ENCODE measurements at places on chromosomes 2 and 18. TPM values are rescaled to one million over a fixed set of nuclear protein-coding genes. Genes with fewer than 3 reads are reported as not detected.

UGT1A8 gene
- 0.35 TPM for total RNA-seq

DTNA gene
- total RNA-seq: 10.4 TPM

OSBPL1A gene
- total RNA-seq: 21.2 TPM

IL37 gene
- not detected for total RNA-seq

PLB1 gene
- 1.2 TPM for total RNA-seq

ONECUT2 gene
- total RNA-seq: under 0.01 TPM

DNA sequence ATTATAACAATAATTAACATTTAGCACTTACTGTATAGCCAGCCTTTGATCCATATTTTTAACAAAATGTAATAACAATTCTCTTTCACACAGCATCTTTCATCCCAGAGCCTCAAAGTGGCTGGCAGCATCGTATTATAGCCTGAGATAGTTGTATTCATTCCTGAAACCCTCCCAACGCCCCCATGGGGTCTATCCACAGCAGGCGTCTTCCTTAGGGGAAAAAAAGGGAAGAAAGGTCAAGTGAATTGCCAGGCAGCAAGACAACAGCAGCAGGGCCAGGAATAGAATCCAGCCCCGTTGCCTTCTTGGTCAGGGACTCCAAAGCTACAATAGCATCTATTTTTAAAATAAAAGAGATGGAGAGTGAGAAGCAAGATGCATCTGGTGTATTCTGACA is 424.4 kb upstream of the ID2 start:
- no peak for DNase-seq

DNA sequence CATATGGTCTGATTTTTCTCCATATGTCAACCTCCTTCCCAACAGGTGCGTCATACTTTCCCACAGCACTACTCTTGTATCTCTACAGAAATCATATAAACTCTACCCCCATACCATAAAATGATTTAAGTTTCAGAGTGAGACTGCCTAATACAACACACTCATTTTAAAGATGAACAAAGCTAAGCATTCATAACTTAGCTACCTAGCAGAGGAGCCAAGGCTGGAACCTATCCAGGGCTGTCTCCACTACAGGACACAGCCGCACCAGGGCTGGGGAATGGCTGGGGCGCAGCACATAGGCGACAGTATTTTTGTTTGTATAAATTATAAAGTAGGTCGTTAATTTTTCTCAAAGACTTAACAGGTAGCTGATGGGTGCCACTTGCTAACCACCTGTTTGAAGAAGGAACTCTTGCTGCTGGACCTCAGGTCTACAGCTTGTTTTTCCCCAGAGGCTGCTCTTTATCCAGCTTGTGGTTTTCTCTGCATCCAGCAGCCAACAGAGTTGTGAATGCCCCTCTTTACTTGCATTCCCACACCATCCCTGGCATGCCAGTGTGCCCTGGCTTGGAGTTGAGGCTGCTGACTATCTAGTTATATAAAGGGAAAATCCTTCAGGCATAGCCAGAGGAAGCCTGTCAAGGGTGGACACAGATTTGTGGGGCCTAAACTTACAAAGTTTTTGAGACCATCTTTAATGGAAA is 62.0 kb downstream of the HNRNPLL start:
- DNase-seq: no peak

DNA sequence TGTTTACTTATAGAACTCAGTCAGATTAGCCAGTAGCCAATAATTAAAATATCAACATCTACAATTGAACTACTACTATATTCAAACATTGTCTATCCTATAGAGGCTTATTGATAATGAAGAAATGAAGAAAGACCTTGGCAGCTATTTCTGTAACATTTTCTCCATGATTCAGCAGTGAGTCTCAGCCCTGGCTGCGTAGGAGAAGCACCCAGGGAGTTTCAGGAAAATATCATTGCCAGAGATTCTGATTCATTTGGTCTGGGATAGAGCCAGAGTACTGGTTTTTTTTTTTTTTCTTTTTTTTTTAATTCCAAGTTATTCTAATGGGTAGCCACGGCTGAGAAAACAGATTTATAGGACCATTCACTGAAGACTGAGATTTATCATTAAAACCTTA is 404.8 kb downstream of the TXNL1 start:
- peak; percentile 2 for DNase-seq

GRCh38 chr2:234722176-234722575 is 225.3 kb upstream of the ARL4C start:
- DNase-seq: no peak

DNA sequence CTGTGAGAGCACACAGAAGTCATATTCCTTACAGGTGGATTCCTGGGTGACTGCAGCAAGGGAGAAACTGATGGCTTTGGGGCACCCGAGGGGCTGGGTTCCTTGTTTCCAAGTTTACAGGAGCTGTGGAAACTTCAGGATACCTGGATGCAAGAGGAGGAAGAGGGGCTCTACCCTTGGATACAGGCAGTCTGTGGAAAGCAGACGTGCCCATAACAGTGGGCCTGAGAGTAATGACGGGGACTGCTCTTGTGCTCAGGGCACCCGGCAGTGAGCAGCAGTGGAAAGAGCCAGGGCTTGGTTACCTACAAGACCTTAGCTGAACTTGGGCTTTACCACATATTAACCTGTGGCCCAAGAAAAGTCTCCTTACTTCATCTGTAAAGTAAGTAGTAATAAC is 102.2 kb upstream of the TGFA start:
- DNase-seq: no peak
